Mucosa of gallbladder (tissue), 1 donor: ENCODE measurements at places on chromosomes 13 and 19. TPM values are rescaled to one million over a fixed set of nuclear protein-coding genes. Genes with fewer than 3 reads are reported as not detected.

LACC1 gene
- total RNA-seq = 8.7 TPM

ZNF536 gene
- 1.4 TPM for total RNA-seq

GRCh38 chr19:46631481-46631880 lies 4.5 kb downstream of the GNG8 start:
- DNase-seq = no peak

TLE6 gene
- total RNA-seq = 0.63 TPM

FPR1 gene
- total RNA-seq = 9.3 TPM

DNA sequence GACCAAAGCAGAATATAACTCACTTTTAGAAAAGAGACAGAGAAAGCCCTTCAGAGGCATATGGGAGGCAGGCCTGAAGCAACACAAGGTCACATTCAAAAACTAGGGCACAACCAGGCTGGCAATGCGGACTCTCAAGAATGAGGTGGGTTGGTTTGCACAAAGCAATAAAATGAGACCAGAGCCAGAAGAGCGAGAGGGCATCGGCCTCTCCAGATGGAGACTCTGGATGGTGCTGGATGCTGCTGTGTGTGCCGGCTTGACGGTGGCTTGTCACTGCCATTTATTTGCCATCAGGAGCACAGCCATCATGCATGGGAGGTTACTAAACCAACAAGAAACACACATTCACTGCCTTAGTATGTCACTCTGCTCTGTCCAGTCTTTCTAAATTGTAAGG lies 649.4 kb downstream of the DIAPH3 start:
- DNase-seq = no peak
